ENCODE measurements at places on chromosomes 5 and 9.
A peak's percentile ranks its signal among the peaks of the same experiment; 100 is the strongest.

DNA sequence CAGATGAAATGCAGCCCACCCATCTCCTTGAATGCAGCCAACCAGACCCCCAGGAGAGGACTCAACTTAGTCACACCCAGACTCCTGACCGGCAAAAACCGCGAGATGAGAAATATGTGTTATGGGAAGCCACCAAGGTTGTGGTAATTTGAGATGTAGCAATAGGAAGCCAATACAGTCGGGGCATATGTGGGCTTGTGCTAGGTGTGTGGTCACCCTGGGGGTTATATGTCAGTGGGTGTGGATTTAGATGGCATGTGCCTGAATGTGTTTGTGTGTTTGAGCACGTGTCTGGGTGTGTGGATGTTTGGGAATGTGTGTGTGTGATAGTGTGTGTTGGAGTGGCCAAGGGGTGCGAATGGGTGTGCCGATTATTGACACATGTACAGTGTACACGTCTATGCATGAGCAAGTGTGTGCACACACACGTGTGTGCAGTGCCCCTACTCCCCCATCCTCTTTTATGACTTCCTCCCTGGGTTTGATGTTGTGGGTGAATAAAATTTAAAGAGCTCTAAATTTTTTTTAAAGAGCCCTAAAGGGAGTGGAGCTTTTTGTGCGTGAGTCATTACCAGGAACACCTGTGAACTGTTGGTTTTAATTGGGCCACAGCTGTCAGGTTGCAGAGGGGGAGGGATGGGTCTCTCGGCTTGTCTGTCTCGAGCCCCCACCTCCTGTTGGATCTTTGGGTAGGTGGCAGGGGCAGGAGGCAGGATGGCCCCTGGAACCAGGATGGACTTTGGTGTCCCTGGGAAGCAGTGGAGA lies 86.8 kb downstream of the LHX2 start:
- DNase-seq = peak; percentile 22

- DNase-seq = no peak
Observed at GRCh38 chr5:76755779-76756637, 40.1 kb downstream of the F2R start.

DNA sequence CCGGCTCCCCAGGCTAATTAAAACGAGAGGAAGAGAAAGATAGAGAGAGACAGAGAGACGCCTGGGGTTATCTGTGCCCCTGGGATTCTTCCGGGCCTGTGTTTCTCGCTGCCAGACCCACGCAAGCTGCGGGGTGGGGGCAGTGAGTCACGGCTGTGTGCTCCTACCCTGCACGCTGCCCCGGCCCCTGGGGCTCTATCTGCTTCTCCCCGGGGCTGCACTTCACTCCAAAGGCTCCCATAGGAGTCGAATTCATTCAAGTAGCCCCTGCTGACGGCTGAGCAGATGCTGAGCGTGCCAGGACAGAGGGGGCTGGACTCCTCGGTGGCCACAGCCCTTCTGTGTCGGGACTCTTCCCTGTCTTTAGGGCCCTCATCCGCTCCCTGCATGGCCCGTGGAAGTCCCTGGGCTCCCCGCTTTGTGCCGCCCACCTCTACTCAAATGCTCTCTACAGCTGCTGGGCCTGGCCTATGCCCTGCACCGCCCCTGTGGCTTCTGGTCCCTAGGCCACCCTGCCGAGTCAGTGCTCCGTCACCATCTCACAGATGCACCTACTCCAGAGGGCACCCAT lies 22.8 kb downstream of the SARDH start:
- no peak for DNase-seq

DNA sequence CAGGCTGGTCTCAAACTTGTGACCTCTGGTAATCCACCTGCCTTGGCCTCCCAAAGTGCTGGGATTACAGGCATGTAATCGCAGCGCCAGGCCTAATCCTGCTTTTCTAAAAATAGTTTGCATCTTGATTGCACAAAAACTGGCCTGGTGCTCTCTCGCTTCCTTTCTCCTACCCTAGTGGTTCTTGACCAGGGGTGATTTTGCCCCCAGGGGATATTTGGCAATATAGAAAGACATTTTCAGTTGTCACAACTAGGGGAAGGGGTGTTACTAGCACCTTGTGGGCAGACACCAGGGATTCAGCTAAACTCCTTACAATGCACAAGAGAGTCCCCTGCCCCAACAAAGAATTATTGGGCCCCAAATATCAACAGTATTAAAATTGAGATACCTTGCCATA lies 139.8 kb downstream of the DROSHA start:
- DNase-seq = no peak

GRCh38 chr9:116765011-116765410 lies 77.9 kb downstream of the TRIM32 start:
- no peak for DNase-seq

GRCh38 chr5:36854402-36855140 lies 22.0 kb upstream of the NIPBL start:
- DNase-seq = no peak

DNA sequence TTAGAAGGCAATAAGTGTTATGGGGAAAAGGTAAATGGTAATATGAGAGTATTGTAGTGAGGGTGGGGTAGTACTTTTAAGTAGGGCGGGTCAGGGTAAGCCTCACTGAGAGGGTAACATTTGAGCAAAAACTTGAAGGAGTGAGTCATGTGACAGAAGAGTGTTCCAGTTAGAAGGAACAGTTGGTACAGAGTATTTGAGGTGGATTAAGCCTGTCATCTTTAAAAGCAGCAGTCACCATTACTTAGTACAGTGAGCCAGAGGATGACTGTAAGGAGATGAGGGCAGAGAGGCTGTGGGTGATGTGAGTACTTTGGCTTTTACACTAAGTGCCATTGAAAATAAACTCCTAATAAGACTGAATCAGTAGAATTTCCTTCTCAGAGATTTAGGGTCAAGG lies 54.8 kb downstream of the UBAP1 start:
- no peak for DNase-seq

- DNase-seq = no peak
Observed at GRCh38 chr9:124110307-124110915, 98.8 kb downstream of the LHX2 start.

GRCh38 chr5:179906795-179907555 lies 722 bp downstream of the TBC1D9B start:
- no peak for DNase-seq

- no peak for DNase-seq
Observed at GRCh38 chr5:1504617-1505016, 19.1 kb downstream of the LPCAT1 start.

DNA sequence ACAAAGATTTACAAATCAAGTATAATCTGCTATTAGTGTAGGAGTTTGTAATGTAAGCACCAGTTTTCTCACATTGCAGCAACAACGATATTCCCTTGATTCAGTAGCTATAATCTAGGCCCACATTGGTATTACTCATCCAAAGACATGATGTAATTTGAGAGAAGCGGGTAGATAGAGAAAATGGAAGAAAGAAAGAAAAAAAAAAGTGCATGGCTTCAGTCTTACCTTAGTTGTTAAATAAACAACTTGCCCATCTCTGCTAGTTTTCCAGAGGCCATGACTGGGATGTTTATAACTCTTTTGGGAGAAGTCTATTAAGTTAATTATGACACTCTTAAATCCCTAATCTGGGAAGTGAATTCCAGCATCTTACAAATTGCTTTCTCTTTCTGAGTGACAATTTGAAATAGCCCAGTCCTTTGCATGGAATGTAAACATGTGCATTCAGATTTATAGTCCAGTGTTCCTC lies 2.8 kb downstream of the MELK start:
- no peak for DNase-seq

- no peak for DNase-seq
Observed at GRCh38 chr5:86686046-86686445, 68.3 kb downstream of the COX7C start.

DNA sequence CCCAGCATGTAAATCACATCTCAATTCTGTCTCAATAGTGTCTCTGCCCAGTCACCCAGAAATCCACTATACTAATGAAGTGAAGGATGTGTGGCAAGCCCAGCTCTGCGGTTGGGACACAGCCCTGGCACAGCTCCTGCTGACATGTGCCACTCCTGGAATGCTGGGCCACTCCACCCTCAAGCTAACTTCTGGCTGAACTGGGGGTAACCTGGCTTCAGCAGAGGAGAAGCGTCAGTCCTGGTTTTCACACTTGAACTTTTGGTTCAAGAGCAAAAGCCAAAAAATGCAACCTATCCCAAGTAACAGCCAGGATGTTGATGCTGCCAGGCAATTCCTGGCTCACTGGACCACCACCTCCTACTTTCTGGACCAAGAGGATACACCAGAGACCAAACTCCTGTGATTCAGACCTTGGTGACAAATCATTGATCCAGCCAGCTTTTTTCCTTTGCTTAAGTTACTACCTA lies 86.4 kb downstream of the ARRDC3 start:
- DNase-seq = no peak

DNA sequence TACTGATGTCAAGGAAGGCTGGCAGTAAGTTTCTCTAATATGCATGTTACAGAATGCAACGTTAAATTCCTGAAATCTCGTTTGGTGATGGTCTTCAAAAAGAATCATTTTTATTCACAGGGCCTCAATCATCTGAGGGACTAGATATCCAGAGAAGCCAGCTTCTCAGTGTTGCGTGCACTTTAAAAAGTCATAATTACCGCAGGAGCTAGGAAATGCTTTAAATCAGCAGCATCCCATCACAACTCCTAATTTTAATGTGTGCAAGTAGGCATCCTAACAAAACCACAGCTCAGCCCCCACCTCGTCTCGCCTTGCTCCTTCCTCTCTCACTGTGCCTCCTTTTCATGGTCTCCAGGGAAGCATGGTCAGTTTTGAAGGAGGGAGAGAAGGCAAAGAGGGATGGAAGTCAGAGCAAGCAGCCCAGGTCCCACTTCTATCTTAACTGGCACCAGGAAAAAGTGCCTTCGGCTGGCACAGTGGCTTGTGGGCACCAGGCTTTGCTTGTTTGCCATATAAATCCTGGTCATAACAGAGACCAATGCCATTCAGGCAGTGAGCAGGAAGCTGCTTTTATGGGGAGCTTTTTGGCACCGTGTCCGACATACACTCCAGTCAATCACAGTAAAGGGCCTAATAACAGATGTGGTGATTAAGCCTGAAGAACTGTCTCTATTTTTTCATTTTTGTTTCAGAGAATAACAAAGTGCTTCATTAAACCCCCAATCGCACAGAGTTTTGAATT lies 21.4 kb downstream of the MEGF10 start:
- no peak for DNase-seq

DNA sequence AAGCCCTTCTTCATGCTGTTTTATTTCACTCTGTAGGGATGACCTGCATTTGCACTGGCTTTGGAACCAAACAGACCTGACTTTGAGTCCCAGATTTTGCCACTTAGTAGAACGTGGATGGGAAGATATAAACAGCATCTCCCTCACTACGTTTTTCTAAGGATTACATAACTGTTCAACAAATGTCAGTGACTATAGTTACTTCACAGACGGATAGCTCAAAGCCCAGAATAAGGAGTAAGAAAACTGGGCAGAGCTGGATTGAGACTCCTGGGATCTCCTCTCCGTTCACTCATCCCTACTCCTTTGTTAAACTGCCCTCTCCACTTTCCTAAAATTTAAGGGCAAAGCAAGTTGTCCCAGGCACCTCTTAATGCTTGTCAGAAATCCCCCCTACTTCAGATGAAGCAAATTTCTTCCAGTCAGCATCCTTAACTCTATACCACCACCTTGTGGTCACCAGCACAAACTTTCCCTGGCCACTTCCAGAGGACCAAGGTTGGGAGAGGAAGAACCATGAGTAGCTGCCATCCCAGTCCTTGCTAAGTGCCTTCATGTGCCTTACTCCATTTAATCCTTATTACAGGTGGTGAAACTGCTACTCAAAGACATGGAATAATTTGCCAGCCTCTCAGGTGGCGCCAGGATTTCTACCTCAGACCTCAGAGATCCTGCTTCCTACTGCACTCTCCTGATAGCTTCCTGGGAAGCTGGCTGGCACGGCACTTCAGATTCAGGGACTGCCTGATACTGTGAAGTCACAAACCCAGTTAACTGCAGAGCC lies 38.4 kb downstream of the EGR1 start:
- peak; percentile 58 for DNase-seq

GRCh38 chr5:114435885-114436299 lies 74.0 kb downstream of the KCNN2 start:
- no peak for DNase-seq

GRCh38 chr5:144577676-144578075 lies 407.0 kb downstream of the KCTD16 start:
- no peak for DNase-seq

Data from DMS79 treated with DMSO at 0.1 percent for 48 hours (cell line).